ENCODE measurements at places on chromosomes 7 and 10.

DNA sequence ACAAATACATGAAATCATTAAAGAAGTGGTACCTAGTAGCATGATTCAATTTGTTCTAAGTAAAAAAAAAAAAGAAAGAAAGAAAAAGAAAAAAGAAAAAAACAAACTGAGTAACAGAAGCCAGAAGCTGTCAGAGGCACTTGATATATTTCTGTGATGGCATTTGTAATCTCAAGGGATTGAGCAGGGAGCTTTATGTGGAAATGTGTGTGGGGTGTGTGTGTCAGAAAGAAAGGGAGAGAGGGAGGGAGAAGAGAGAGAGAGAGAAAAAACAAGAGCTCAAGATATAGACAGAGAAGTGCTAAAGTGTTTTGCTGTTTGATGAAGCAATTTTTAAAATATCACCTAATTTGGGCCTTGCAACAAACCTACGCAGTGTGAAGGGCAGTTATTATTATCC lies 357.6 kb upstream of the PCDH15 start:
- DNase-seq: no peak

DNA sequence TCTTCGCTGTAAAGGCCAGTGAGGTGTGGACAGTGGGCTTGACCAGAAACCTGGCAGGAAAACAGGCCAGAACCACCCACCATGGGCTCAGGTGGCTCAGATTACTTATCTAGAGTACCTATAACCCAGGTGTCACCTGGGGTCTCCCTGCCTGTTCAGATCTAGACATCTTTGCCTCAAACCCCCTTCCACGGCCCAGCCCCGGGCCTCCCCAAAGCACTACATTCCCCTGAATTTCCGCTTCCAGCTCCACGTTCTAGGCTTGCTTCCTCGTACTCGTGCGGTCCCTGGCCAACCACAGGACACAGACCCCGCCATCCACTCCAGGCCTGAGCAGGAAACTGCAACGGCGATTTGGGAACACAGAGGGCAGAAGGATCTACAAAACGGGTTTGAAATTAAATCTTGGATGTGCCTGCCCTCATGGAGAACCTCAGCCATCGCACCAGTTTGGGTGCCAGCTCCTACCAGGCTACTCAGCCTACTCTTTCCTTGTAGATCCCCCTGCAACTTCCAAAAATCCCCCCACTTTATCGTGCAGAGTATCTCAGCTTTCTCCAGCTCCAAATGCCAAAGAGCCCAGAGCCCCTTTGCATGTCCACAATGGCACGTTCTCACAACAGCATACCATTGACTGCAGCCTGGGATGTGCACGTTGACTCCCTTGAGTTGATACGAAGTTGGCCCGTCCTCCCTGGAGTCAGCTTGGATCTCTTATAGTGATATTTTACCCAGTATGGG lies 62.7 kb upstream of the CACUL1 start:
- DNase-seq: no peak

DNA sequence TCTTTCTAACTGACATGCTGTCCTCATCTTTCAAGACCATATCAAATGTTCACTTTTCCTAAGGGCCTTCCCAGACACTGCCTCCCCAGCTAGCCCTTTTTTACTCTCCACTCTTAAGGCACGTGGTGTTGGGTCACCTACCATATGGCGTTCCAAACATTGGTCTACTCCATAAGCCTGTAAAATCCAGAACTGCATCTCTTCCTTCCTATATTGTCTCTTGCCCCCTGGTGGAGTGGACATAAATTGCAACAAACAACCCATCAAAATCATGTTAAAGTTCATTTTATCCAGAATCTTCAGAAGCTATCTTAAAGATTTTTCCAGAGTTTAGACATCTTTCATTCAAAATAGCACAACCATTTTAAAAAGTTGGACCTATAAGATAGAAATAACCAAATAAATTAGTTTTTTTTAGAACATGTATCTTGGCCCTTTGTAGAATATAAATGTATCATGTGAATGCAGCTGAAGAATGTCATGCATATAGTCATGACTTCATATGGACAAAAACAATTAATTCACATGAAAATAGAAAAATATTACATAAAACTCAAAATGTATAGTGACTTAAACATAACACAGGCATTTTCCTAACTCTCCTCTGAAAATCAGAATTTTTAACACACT lies 180.6 kb upstream of the CHRM2 start:
- no peak for DNase-seq

- no peak for DNase-seq
Observed at GRCh38 chr10:16902606-16903005, 85.4 kb upstream of the RSU1 start.

- DNase-seq: no peak
Observed at GRCh38 chr7:9307131-9307530, 873.7 kb downstream of the NXPH1 start.

GRCh38 chr10:73785721-73786511 lies 510 bp downstream of the ZSWIM8 start:
- DNase-seq: peak; percentile 22

- no peak for DNase-seq
Observed at GRCh38 chr7:28528899-28529298, 116.6 kb downstream of the CREB5 start.

GRCh38 chr7:123215350-123215749 lies 15.6 kb upstream of the SLC13A1 start:
- DNase-seq: no peak

DNA sequence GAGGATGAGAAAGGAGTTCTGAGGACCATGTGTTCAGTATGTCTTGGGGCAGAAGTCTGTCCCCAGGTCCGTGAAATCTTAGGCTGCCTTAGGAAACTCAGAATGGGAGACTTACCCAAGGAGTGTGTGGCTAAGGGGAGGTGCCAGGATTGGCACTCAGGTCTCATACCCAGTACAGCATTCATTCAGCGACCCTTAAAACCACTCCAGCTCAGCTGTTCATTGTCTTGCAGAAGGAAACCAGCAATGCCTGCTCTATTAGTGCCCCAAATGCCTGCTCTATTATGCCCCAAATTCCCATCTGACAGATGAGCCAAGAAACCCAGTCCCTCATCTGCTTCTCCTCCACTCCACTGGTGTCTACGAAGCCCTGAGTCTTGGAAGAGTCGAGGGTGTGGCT lies 147.8 kb downstream of the NEURL1 start:
- no peak for DNase-seq

DNA sequence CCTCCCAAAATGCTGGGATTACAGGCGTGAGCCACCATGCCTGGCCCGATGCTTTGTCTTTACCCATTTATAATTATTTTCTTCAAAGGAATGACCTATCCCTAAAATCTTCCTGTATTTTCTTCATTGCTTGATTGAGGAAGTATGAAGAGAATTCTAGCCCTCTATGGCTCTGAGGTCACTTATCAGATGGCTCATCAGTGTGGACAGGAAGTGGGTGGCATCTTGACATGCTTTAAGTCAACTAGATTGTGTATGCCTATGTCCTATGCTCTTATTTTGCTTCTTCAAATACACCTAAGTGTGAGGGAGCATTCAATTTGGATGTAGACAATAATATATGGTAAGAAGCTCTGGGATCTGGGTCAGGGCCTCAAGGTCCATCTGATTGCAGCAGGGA lies 1020.5 kb downstream of the LRMDA start:
- no peak for DNase-seq

DNA sequence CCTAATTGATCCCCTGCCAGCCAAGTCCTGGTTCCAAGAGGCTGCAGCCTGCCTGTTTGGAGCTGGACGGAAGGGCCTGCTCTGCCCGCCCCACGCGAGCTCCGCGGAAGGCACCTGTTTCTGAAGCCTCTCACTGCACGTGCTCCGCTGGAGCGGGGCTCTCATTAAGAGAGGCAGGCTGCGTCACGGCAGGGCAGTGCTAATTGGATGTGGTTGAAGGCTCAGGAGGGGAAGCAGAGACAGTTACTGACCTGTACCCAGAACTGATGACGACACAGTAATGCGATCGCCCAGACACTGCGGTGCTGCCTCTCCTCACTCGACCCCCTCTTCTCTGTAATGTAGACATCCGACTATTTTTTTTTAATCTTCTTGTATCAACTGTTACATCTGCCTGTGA lies 411.1 kb upstream of the MGMT start:
- DNase-seq: no peak

DNA sequence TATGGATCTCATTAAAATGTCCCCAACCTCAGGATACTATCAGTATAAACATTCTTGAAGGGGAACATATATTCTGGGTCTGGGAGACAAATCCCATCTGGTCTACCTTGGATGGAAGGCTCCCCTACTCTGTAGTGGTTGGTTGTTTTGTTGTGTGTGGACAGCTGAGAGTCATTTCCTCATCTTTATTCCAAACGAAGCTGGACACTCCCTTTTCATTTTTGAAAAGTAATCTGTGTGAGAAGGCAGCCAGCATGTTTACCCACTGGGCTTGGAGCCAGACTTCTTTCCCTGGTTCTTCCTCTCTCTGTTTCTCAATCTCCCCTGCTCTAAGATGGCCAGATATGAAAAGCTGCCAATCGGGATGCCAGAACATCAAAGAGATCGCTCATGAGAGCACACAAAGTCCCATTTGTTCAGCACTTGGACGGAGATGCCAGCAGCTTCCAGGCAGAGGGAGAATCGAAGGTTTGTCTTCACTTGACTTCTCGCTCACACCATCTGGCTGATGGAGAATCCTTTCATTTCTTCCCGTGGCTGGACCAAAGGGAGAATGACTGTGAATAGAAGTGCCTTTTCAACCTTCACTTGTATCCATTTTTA lies 108.1 kb upstream of the AGR3 start:
- peak; percentile 32 for DNase-seq

GRCh38 chr10:111972109-111972508 lies 211.5 kb downstream of the GPAM start:
- DNase-seq: no peak

Data from HTR-8/SVneo (cell line).